IMR-90 (cell line): ENCODE measurements at places on chromosomes 11 and 22.

DNA sequence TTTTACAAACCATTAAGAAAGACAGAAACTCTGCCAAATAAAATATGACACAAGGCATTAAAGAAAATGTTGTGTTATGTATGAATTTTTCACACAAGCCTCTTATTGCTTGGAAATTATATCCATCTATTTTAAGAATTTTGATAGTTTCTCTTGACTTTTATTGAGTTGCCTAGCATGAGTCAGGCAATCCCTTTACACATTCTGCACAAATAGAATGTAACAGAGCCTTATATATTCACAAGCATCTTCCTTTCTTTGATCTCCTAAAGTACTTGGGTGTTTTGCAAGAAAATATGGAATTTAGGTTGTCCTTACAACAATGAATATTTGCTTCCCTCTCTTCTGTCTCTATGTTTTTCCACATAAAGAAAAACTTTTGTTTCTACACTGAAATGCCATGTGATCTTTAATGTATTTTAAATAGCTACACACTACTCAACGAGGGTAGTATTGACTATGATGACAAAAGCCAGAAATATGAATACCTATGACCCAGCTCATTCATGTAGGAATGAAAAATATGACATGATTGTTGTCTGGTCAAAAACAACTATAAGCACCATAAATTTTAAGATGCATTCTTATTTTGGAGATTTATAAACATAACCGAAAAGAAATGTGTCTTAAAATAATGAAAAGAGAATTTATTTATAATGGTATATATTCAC, 398.8 kb downstream of the GUCY1A2 start:
- DNase-seq = no peak

- DNase-seq = peak; percentile 57
Observed at GRCh38 chr22:22692707-22693530, 48.5 kb downstream of the GGTLC2 start.

DNA sequence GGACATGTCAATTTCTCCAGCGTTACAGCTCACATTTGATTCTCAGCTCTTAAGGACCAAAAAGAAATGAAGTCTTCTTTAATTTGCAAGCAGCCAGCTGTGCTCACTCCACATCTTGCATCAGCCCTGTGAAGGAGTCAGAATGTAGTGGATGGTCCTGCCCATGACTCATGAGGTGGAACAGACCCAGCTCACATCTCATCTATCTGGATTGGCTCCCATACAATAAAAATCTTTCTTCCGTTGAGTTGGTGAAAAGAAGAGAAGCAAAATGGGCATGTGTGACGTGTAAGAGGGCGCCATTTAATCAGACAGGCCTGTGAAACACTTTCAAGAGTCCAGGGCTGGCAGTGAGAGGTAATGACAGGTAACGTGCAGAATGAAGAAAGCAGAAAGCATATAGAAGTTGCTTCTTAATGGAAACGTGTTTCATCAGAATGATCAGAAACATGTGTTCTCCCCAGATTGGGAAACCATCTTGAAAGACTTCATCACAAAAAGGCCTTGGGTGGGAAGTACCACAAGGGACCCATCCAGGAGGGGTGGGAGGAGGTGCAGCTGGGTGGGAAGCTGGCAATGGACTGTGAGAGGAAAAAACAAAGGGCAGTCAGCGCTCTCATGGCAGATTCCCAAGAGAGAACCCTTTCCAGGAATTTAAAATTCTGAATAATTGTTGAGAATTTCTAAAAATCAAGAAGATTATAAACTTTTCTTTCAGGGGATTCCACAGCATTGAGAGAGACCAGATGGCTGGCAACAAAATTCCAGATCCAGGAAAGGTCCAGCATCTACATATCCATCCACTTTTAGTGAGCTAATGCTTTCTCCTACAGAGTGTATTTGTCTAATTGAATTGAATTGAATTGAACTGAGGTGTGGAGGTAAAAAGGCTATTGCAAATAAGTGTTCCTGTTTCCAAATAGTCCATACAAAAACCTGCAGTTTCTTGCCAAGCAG, 57.0 kb downstream of the ETS1 start:
- DNase-seq = peak; percentile 99

- no peak for DNase-seq
Observed at GRCh38 chr11:121041072-121041471, 17.2 kb downstream of the TBCEL start.

GRCh38 chr11:90220391-90220790, 2.5 kb downstream of the CHORDC1 start:
- peak; percentile 72 for DNase-seq

GRCh38 chr11:10492084-10492483, 37.0 kb downstream of the AMPD3 start:
- no peak for DNase-seq

GRCh38 chr11:116835042-116835772, 2.2 kb downstream of the APOA1 start:
- no peak for DNase-seq

- DNase-seq = no peak
Observed at GRCh38 chr11:134164490-134165370, 59.0 kb downstream of the NCAPD3 start.
